ENCODE measurements at places on chromosomes 16 and 17.

DNA sequence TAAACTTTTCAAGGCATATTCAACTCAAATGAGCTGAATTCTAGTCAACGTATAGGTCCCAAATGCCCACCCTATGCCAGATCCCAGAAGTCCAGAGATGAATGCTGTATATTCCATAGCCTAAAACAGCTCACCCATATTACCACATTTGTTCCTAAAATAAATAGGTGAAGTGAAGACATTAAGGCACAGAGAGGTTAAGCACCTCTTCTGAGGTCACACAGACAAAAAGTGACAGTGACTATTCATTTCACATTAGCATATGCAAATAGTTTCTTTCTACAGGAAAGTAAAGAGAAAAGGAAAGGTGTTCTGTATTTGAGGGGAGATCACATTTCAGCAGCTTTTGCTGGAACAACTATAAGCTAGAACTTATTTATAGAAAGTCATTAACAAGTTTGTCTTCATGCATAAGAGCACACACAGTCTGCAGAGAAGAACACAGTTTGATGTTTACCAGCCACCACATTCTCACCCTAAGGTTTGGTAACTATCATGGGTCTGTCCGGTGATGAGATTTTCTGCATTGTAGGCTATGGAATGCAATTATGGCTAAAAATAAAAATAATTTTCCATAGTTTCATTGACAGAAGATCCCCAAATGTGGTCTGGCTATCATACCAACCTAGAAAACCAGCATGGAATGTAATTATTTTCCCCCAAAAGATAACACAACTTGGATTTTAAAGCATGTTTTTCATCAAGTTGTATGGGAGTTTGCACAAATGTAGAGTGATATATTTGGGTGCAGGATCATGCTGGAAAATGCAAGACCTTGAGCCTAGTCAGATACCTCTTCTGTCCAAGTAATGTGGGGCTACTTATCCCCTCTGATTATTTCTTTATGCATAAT, 402.1 kb downstream of the UTP18 start:
- no peak for DNase-seq

GRCh38 chr16:16150117-16150877, 73.0 kb downstream of the ABCC6 start:
- no peak for DNase-seq

DNA sequence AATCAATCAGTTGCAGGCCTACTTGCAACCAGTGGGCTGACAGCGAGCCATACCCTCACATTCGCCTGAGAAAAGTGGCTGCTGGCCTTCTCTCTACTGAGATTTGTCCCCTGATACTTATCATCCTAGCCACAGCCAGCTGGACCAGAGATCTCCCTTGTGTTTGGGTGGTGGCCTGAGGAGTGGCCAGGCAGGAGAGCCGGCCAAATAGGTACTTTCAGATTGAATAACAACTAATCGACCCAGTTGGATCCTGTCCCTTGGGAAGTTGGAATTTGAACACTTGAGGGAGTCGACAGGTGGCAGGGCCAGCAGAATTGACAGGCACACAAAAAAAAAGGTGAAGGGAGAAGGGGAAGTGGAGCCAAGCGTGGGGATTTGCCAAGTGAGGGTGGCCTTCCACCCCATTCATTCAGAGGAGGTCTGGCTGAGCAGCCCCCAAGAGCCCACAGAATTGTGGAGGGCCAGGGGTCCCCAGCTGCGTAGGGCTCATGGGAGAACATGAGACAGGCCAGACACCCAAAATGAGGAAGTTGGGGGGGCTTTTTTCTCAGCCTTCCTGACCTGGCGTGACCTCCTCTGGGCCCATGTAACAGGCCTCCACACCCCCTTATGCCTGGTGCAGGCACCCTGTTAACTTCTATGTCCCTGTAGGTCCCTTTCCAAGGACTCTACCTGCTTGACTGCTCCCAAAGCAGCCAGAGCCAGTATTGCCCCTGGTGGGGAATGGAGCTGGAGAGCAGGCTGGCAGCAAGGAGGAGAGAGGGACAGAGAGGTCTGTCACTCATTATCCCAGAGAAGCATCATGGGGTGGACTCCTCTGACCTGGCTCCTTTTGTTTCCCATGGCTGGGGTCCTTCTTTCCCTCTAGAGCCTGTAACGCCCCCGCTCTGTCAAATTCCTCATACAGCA, 2.9 kb upstream of the RANGRF start:
- DNase-seq, result peak; percentile 23

DNA sequence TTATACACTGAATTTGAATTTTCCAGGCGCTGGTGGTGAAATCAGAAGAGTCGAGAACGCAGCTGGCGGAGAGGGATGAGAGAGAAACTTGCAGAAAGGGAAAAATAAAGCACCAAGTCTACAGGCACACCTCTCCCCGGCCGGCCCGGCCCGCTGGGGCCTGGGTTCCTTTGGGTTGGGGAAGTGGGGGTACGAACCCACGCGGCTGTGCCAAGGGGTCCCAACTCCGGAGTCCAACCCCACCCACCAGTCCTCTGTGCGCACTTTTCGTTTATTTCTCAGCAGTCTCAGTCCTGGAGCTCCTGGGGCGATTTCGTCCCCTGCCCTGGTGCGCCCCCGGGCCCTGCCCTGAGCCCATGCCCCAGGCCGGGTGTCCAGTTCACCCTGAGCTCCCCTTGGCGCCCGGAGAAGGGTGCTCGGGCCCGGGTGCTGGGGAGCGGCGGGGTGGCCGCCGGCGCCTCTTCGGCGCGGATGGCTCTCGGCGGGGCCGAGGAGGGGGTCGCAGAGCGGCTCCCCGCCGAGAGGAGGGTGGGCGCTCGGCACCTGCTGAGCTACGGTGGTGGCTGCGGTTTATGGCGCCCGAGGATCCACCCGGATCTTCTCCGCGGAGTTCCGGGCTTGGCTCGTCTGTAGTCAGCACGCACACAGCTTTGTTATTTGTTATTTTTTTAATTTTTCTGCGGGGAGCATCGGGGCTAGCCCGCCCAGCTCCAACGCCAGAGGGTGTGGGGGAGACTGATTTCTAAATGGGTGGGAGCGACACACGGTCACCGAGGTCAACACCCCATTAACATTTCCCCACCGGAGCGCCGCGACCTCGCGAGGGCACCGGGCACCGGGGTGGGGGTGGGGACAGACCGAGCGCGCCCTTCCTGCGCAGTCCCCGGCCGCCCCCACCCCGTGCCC, 15.7 kb upstream of the CBX8 start:
- DNase-seq, result no peak

DNA sequence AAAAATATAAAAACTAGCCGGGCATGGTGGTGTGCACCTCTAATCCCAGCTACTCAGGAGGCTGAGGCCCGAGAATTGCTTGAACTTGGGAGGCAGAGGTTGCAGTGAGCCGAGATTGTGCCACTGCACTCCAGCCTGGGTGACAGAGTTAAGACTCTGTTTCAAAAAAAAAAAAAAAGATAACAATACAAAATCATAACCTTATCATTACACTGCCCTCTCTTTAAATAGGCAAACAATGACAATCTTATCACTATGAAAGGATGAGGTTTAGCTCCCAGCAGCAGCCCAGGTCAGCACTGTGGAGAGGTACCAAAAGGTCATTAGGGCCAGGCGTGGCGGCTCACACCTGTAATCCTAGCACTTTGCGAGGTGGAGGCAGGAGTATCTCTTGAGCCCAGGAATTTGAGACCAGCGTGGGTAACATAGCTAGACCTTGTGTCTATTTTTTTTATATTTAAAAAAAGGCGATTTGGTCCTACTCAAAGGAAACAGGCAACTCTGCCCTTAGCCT, 3.5 kb upstream of the DPEP2NB start:
- no peak for DNase-seq

- DNase-seq, result no peak
Observed at GRCh38 chr17:58229881-58230280, 8.5 kb upstream of the LPO start.

- DNase-seq, result no peak
Observed at GRCh38 chr16:20079106-20079505, 5.4 kb upstream of the GPR139 start.

GRCh38 chr16:52437277-52437670, 109.7 kb downstream of the TOX3 start:
- no peak for DNase-seq

GRCh38 chr16:30896889-30897733, 697 bp downstream of the CTF1 start:
- DNase-seq, result peak; percentile 90

GRCh38 chr17:4342535-4342934, 23.9 kb downstream of the UBE2G1 start:
- no peak for DNase-seq

DNA sequence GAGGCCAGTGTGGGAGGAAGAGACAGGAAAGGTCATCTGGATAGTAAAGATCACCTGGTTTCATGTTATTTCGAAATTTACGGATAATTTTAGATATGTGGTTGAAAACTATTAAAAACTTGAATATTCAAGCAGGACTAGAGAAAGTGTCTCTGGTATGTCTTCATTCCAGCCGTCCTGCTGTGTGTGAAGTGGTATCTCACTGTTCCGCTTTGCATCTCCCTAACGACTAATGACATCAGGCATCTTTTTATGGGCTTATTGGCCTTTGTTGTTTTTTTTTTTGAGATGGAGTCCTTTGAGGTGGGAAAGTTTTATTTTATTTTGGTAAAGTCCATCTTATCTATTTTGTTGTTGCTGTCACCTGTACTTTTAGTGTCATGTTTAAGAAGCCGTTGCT, 214.4 kb upstream of the CHMP6 start:
- no peak for DNase-seq

DNA sequence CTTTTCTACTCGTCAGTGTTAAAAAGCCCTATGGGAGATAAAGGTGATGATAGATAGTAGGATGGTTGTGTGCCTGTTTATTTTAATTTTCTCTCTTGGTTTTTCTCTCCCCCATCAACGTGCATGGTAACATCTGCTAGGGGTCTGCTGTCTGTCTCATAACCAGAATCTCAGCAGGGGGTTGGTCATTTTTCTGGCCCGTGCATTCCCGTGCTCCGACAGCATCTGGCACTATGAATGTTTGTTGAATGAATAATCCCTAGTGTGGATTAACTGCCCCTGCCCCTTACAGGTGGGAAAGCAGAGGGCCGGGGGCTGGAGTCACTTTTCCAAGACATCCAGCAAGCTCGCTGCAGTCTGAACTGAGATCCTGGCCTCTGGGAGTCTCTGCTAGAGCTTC, 6.3 kb downstream of the CA5A start:
- no peak for DNase-seq

- DNase-seq, result peak; percentile 50
Observed at GRCh38 chr16:50747207-50747956, 5.5 kb downstream of the CYLD start.

DNA sequence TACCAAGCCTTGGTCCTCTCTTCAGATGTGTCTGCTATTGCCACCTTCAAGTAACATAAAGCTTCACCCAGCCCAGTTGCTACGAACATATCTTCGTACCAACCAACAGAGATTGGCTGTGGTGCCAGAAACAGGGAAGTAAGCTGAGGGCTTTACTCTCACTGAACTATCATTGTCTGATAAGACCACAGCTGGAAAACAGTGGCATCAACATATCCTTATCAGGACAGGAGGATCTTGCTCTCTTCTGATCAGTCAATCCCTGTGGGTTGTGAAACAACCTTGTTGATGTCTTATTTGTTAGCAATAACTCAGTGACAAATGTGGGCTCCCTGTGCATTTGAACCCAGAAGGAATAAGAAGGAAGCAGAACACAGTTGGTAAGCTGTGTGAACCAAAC, 446.3 kb upstream of the MAF start:
- DNase-seq, result no peak

GRCh38 chr16:88737298-88738150, 31.2 kb downstream of the CTU2 start:
- DNase-seq, result peak; percentile 78

DNA sequence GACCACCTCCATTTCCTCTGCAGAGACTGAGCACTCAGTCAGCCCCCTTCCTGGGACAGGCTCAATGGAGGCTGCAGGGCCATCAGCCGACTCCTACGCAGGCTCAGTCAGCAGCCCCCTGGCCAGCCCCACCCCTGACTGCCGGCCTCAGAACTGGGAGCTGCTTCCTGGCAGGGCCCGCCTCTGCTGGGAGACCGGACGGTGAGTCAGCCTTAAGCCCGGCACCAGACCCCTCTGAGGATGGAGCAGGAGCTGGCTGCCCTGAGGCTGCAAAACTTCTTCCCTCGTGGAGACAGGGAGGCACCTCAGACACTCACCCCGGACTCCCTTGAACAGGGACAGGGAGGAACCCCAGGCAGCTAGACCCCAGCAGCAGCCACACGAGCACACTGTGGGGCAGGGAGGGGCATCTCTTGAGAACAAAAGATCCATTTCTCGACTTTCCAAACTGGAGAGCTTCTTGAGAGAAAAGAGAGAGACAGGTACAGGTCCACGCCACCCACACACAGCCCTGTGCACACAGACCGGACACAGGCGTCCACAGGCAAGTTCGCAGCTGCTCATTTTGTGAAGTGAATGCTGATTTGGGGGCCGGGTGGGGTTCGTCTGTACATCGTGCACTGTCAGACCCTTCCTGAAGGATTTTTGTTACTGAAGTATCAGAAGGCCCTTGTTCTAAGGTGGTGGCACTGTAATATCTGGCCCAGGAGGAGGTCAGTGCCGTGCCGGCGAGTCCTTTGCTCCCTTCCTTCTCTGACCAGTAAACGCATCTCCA, 1.3 kb upstream of the TUBB3 start:
- DNase-seq, result no peak

DNA sequence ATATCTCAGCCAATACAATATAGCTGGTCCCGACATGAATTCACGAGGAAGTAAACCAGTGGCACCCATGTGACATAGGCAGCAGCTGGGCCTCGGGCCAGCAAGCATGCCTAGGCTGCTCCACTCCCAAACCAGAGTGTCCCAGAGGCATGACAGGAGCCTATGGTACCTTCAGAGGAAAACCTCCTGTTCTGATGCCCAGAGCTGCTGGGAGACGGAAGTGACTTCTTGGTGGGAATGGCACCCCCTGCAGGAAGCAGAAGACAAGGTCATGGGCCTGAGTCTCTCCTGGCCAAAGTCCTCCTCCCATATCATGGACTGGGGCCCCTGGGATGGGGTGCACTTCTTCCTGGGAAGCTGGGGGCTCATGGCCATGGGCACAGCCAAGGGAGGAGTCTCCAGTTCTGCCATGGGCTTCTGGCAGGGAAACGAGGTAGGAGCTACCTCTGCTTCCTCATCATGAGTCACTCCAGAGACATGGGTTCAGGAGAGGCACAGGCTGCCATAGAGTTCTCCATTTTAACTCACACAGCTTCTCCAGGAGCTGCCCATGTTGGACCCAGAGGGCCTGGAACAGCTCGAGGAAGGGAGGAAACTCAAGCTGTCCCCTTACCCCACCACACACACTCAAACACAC, 13.4 kb downstream of the FBF1 start:
- peak; percentile 51 for DNase-seq

- DNase-seq, result no peak
Observed at GRCh38 chr16:2045965-2046892, 1.4 kb downstream of the NTHL1 start.

GRCh38 chr16:24890746-24891145, 45.0 kb downstream of the SLC5A11 start:
- DNase-seq, result no peak

GRCh38 chr16:2776500-2777139, 460 bp downstream of the ELOB start:
- peak; percentile 49 for DNase-seq

GRCh38 chr16:77611386-77611785, 110.9 kb upstream of the NUDT7 start:
- DNase-seq, result no peak

Data from NAMALWA (cell line).